ENCODE measurements at places on chromosomes 16 and 17.

GRCh38 chr17:50035945-50036344 lies 20.0 kb upstream of the ITGA3 start:
- DNase-seq: no peak

DNA sequence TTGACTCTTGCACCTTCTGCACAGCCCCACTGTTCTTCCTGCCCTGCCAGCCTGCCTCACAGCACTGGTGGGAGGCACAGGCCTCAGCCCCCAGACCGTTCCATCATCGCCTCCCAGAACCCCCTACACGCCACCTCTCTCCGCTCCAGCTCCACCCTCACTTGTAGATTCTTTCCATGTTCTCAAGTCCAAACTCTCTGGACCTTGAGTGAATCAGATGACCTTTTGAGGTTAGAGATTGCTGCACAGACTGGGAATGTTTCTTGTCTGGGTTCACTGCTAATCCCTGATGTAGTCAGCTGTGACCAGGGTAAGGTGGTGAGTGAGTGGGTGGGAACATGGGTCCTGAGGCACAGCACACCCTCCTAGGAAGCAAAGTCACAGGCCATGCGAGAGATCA lies 272.4 kb downstream of the IRF8 start:
- no peak for DNase-seq

- no peak for DNase-seq
Observed at GRCh38 chr16:3054965-3055733, 8.8 kb downstream of the MMP25 start.

GRCh38 chr17:4038076-4038475 lies 73.8 kb upstream of the ATP2A3 start:
- no peak for DNase-seq

DNA sequence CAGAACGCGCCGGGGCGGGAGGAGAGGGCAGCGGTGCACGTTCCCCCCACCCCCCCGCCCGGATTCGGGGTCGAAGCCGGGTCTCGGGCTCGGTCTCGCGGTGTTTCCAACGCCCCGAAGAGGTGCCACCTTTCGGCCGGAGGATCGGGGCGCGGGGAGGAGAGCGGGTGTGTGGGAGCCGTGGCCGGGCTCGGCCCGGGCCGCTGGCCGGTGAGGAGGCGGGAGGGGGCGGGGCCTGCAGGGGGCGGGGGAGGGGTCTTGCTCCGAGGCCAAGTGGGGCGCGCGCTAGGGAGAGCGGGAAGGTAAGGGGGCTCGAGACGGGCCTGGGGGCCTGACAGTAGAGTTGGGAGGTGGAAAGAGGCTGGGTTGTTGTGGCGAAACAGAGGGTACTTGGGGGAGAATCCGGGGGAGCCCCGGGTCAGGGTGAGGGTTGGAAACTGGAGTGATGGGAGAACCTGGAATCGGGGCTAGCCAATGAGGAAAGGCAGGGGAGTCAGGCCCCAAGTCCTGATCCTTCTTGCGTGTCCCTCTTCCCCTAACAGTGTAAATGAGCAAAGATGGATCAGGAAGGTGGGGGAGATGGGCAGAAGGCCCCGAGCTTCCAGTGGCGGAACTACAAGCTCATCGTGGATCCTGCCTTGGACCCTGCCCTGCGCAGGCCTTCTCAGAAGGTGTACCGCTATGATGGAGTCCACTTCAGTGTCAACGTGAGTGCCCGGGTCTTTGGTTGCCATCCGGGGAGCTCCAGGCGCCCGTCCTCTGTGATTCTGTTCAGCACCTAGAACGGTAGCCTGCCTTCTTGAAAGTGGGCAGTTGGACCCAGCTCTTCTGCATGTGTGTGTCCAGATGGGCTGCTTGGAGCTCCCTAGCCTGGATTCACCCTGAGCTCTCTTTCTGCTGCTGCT lies 873 bp downstream of the SETD1A start:
- no peak for DNase-seq

GRCh38 chr16:31192856-31193642 lies 9.5 kb downstream of the PYCARD start:
- no peak for DNase-seq

DNA sequence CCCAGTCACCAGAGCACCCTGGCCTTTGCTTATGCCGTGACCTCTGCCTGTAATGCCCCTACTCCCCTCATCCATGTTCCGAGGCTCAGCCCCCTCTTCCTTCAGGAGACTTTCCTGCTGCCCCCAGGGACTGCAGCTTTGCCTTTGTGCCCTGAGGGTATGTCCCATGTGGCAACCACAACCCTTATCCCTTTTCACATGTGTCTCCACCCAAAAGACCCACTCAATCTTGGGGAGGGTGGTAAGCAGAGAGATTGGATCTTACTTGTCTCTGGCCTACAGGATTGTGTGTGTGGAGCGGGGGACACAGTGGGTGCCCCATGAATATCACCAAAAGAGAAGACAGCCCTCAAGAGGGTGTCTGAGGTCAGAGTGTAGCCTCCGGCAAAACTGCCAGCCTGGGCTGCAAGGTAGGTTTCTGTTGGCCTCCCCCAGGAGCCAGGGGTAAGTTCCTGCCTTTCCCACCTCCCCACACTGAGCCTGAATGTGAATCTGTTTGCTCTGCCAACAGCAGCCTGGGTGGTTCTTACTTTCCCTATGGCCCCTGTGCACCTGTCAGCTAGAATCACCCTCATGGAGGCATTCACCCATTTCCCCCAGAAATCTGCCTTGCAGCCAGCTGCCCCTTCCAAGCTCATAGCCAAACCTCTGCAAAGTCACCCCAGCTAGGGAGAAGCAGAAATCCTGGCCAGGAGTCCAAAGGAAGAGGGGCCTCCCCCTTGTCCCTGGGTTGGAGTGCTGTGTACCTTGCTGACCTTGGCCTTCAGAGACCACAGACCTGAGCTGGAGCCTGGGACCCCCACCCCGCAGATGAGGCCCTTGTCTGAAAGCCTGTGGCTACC lies 11.5 kb upstream of the C17orf113 start:
- no peak for DNase-seq
